ENCODE measurements at places on chromosomes 4 and X.

- no peak for DNase-seq
Observed at GRCh38 chr4:145196747-145197146, 16.4 kb upstream of the OTUD4 start.

GRCh38 chrX:42783451-42783850 is 5.5 kb upstream of the PPP1R2C start:
- DNase-seq: no peak

DNA sequence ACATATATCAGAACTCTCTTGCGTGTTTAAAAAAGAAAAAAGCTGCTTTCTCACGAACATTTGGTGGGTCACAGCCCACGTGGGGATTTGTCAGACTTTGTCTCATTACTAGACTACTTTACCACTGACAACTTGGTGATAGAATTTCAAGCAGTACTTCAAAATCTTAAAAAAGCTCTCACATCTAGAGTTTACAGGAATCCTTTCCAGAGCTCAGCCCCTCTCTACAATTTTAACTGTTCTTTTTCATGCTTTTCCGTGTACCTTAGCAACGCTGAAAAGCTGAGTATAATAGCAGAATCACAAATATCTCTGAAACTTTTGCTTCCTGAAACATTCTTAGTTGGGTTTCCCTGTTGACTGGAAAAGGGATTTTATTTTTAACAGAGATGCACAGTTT is 50.2 kb downstream of the SMAD1 start:
- no peak for DNase-seq

- DNase-seq: no peak
Observed at GRCh38 chrX:39577985-39578869, 519.5 kb downstream of the BCOR start.

DNA sequence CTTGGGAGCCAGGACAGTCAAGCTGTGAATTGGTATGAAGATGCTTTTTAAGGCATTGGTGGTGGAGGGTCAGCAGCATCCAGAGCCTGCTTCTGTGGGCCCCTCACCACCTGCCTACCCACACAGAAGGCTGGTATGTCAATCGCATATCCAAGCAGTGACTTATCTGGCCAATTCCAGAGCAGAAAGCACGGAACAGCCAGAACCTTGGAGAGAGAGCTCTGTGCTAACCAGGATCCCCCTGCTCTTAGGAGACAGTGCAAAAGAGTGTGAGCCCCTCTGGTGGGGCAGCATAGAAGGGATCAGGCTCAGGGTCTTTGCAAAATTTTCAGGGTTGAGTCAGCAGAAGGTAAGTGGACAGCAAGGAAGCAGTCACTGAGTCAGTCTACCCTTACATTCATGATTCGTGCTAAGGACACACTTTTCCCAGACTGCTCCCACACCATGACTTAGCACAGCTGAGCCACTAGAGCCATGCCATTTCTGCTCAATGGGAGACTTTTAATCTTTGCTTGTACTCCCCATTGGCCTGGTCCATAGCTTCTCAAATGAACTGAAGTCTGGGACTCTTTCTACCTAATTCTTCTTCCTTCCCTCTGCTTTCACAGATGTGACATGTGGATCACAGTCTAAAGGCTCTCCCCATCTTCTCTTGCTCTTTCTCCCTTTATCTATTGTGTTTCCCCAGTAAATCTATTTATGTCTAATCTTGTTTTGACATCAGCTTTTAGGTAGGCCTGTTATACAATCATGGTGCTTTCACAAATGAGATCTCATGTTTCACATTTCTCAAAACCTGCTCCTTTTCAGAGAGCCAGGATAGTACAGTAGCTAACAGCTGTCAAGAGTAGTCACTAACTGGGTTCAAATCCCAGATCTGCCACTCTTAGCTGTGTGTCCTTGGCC is 20.0 kb downstream of the MORF4L2 start:
- DNase-seq: no peak

- DNase-seq: no peak
Observed at GRCh38 chrX:67601771-67602170, 58.0 kb downstream of the AR start.

- no peak for DNase-seq
Observed at GRCh38 chr4:138311771-138312535, 69.8 kb upstream of the SLC7A11 start.

- no peak for DNase-seq
Observed at GRCh38 chr4:124420166-124420695, 292.3 kb downstream of the ANKRD50 start.

GRCh38 chrX:3295731-3296130 is 50.7 kb downstream of the MXRA5 start:
- DNase-seq: peak; percentile 12

DNA sequence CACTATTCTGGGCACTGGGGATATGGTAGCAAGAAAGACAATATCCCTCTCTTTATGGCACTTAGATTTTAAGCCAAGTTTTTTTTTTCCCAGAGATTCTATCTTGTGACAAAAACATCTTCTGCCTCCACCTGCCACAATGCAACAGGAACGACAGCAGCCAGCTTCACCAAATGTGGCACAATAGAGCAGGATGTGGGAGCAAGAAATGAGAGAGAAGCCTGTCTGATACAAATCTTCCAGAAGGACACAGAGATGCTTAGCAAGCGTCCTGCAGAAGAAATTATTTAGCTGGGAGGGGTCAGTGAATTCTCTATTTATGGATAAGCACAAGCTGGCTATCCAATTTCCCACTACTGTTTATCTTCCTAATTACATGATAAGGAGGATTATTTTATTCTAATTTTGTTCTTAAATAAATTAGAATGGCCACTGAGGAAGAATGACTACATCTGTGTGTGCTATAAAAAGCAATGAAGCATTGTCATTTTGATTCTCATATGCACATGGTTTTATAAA is 27.1 kb upstream of the ZNF330 start:
- DNase-seq: no peak

DNA sequence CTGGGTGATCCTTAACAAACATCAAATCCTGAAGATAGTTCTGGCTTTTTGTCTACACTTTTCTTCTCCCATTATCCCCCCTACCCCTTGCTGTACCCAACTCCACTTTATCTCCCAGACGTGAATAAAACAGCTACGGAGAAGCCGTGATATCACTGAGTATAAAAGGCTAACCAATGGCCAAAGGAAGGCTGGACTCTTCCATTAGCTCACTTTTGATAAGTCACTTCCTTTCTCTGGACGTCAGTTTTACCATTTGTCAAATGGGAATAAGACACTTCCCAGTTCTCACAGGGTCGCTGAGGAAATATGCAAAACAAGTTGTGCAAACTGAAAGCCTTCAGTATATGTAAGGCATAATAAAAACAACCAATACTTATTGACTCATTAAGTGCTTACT is 38.6 kb upstream of the EDA2R start:
- no peak for DNase-seq

- peak; percentile 29 for DNase-seq
Observed at GRCh38 chrX:20530406-20530921, 263.8 kb upstream of the RPS6KA3 start.

- no peak for DNase-seq
Observed at GRCh38 chr4:151239608-151240007, 37.4 kb upstream of the PRSS48 start.

- DNase-seq: no peak
Observed at GRCh38 chrX:46733226-46733625, 25.7 kb downstream of the SLC9A7 start.

- no peak for DNase-seq
Observed at GRCh38 chr4:169440446-169440845, 169.7 kb upstream of the SH3RF1 start.

- peak; percentile 39 for DNase-seq
Observed at GRCh38 chr4:140755774-140756318, 339 bp downstream of the TBC1D9 start.

DNA sequence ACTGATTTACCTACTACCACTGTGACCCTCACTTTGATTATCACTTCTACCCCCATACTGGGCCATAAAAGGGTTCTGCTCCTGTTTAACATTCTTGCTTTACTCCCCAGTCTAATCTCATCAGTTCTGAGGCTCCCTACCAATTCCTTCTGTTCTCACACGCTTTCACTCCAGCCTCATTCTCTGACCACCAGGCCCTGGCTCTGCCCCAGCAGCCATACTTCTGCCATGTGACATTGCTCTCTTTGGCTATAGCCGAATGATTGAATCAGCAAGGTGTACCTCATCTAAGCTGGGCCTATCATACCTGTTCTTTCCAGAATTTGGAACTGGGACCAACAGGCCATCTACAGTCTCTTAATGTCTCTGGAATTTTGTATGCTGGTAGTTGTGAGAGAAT is 14.4 kb upstream of the ELF2 start:
- no peak for DNase-seq

- peak; percentile 71 for DNase-seq
Observed at GRCh38 chrX:125205133-125205917, 114.3 kb upstream of the TEX13C start.

GRCh38 chr4:42492962-42493361 is 95.7 kb downstream of the SHISA3 start:
- no peak for DNase-seq

- DNase-seq: no peak
Observed at GRCh38 chr4:3054169-3054759, 20.1 kb downstream of the HTT-AS start.

- no peak for DNase-seq
Observed at GRCh38 chr4:151864068-151864467, 103.3 kb upstream of the GATB start.

DNA sequence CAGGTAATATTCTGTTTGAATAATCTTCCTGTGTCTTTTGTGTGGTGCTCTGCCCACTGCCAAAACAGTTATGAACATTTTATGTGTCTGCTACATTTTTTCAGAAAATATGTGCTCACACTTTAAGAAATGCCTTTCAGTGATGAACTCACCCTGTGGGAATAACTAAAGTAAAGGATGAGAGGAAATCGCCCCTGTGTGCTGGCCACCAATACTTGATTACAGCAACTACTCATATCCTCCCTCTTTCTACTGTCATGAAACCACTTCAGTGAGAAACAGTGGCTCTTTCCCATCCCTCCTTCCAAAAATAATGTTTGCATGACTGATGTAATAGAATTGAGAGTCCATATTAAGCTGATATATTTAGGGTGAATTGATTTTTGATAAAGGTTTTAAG is 900.9 kb downstream of the RAB28 start:
- DNase-seq: no peak

- peak; percentile 12 for DNase-seq
Observed at GRCh38 chrX:24025741-24026403, 1.1 kb downstream of the KLHL15 start.

DNA sequence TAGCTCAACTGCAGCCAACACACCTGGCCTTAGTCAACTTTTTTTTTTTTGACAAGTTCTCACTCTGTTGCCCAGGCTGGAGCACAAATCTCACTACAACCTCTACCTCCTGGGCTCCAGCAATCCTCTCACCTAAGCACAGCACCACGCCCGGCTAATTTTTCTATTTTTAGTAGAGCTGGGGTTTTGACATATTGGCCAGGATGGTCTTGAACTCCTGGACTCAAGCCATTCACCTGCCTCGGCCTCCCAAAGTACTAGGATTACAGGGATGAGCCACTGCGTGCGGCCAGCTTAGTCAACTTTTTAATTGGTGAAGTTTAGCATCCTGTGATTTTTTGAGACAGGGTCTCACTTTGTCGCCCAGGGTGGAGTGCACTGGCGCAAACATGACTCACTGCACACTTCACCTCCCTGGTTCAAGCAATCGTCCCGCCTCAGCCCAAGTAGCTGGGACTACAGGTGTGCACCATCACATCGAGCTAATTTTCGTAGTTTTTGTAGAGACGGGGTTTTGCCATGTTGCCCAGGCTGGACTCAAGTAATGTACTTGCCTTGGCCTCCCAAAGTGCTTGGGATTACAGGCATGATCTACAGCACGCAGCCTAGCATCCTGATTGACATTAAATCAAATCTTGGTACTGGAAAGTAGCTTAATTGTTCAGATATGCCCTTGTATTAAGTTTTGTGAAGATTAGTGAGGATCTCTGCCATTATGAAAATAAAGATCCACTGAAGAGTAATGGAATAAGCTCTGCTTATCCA is 8.3 kb downstream of the HNRNPDL start:
- DNase-seq: no peak

DNA sequence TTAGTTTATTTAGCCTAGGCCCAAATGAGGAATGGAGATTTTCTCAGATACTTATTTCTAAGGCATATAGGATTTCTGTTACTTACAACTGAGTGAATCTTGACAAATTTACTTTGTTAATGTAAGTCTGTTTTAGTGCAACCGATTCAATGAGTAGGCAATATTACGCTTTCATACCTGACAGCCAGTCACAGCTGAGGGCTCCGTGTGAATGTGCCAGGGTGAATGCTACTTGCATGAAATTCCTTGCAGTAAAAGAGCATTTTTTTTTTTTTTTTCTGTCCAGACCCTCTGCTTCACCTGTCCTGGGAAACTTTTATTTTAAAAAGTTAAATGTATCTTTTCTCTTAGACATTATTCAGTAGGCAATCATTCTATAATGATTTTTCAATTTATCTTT is 1100.0 kb downstream of the FAT4 start:
- DNase-seq: no peak

DNA sequence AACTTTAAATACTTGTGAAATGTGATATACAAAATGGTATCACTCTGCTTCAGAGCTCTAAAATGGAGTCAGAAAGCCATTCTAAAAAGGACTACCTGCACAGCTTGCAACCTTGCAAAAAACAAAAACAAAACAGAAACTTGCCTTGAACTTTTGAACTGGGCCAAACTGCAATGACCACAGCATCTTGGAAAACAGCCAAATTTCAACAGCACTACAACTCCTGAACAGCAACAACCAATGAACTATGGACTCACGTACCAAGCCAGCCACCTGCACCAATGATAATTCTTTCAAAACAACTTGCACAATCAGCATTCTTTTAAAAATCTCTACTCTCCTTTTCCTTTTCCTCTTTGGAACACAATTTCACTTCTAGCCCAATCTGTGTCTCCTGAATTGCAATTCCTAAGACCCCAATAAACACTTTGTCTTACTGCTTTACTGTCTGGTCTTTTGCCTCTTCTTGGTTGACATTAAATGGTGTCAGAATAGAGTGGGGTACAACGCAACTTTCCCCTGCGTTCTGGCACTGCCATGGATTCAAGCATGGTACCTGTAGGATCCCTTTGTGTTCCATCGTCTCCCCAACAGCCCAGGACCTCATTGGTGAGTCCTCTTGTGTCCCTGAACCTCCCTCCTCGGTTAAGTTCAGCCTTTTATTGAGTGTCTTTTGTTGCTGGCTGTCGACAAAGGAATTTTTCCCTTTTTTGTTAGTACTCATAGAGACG is 35.7 kb upstream of the FMR1 start:
- DNase-seq: peak; percentile 1

DNA sequence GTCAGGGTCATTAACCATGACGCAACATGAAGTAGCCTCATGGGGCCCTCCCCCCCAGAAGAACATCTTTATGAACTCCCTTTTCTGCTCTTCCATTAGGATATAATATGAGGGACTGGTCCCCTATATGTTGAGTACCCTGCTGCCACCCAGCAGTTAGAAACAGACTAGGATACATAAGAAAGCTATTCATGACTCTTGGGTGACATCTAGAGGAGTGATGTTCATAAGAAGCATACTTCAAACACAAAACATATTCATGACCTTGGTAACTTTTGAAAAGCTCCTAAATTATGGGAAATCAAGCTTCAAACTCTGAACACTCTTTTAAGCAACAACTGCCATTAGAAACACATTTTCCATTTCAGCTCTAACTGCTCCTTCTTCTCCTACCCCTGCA is 155.2 kb upstream of the SPIN4 start:
- DNase-seq: peak; percentile 24
